ENCODE measurements at places on chromosomes 16 and 17.

DNA sequence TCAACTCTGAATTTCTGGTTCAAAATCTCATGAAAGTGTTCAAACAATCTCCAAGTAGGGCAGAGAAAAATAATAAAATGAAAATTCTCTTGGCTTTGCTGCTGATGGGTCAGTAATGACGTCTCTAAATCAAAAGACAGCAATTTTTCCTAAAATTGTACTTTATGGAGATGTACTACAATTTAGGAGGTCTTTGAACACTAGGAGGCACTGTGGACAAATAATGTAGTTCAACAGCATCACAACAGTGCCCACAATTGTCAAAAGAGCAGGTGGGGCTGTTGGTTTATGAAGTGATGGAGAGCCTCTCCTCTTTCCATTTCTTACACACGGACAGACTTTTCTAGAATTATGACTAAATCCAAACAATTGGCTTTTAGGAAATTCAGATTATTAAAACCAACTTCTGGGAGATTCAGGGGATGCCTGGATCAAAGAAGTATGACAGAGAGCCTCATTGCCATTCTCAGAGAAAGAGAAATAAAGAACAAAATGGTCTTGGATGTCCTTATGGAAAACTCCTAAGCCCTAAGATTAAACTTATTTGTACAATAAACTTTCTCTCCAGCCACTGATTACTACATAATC is 23.8 kb downstream of the EZH1 start:
- DNase-seq = peak; percentile 68

GRCh38 chr17:50289991-50290702 is 15.9 kb downstream of the TMEM92 start:
- no peak for DNase-seq

- peak; percentile 57 for DNase-seq
Observed at GRCh38 chr17:27494192-27495091, 38.2 kb downstream of the KSR1 start.

- DNase-seq = no peak
Observed at GRCh38 chr17:77366558-77367245, 225.9 kb downstream of the SEC14L1 start.

DNA sequence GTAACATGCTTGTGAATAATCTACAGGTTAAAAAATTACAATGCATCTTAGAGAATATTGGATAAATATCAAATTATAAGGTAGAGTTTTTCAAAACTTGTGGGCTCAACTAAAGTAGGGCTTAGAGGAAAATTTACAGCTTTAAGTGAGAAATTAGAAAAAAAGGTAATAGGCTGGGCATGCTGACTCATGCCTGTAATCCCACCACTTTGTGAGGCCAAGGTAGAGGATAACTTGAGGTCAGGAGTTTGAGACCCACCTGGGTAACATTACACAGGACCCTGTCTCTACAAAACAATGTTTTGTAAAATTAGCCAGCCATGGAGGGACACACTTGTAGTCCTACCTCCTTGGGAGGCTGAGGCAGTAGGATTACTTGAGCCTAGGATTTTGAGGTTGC is 4.5 kb downstream of the ATF7IP2 start:
- DNase-seq = no peak

- no peak for DNase-seq
Observed at GRCh38 chr17:18225642-18226283, 328 bp downstream of the LLGL1 start.

DNA sequence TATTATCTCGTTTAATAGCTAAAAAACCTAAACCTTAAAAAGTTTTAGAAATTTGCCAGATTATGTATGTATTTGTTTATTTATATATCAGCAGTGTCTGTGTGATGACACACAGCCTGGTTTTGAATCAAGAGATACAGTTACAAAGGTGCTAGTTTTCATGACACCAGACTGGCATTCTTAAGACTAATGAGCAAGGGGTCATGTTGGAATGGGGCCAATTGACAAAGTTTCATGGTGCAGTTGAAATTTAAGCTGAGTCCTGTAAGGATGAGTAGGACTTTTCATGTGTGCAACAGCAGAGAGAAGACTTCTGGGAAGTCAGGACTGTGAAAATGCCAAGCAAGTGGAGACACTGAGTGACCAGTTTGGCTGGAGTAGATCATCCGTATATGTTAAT is 3.2 kb upstream of the KRT10 start:
- no peak for DNase-seq

- no peak for DNase-seq
Observed at GRCh38 chr17:62895320-62896301, 70.4 kb upstream of the TANC2 start.

DNA sequence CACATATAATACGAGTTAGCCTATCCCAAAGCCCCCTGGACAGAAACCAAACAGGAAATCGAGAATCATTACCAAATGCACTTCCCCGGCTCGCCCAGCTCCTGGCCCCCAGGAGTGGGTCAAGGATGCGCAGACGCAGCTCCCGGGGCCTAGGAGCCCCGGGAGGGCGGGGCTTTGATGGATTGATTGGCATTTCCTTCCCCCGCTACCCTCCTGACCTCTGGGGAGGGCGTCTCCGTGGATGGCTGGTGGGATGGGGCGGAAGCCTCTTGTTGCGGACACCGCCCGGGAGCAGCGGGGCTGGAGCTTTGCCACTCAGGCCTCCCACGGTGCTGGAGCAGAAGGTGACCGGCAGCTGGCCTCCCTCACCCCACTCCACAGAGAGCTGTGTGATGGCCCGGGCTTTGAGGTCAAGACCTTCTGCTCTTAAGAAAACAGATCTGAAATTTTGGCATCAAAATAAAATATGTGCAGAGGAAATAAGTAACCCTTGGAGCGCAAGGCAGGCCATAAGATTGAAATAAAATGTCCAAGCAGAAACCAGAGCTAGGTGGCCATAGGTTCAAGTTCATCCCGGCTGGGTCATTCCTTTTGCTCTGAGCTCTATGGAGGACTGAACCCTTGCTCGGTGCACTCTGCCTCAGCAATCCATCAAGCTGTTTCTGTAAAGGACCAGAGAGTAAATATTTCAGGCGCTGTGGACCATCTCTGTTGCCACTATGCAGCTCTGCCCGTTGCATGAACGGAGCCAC is 262.3 kb downstream of the SOX9 start:
- DNase-seq = no peak

- no peak for DNase-seq
Observed at GRCh38 chr17:74429604-74430384, 2.1 kb upstream of the GPRC5C start.
